Prostate gland (tissue), 2 donors: ENCODE measurements at places on chromosomes 6 and 20. TPM values are rescaled to one million over a fixed set of nuclear protein-coding genes. Genes with fewer than 3 reads are reported as not detected.

DNA sequence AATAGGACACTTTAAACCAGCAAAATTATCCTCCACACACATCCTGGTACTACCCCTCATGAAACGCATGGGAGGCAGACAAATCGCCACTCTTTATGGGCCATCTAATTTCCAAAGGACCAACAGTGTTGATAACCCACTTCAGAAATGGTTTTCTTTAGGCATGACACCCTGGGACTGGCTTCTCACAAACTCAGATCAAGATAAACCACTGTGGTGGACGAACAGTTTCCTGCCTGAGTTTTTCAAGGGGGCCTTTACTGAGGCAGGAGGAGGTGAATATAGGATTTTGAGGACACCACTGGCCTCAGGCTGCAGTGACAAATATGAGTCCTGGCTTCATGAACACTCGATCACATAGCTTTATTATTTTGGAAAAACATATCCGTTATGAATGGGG lies 26.0 kb downstream of the TRAM2 start:
- DNase-seq = no peak

The HBS1L gene
- total RNA-seq = 72.1 TPM

DNA sequence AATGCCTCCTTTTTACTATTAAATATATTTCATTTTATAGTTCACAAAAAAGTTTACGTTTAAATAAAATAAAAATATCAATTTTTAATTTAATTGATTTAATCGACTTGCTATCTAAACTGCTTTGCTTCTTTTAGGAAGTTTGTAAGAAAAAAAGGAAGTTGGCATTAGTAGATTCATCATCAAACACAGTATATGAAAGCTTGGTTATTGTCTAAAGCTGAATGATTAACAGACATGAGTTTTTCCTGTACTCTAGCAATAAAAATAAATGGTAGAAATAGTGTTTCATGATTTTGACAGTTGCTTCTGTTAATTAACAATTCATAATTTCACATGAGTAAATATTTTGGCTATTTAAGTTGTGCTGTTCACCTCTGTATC lies 1285.5 kb upstream of the GJE1 start:
- DNase-seq = no peak

- DNase-seq = peak; percentile 71
Measured at GRCh38 chr20:58892141-58892931, 39.8 kb downstream of the GNAS start.

GRCh38 chr20:50568549-50568942 lies 58.4 kb downstream of the PTPN1 start:
- DNase-seq = no peak

DNA sequence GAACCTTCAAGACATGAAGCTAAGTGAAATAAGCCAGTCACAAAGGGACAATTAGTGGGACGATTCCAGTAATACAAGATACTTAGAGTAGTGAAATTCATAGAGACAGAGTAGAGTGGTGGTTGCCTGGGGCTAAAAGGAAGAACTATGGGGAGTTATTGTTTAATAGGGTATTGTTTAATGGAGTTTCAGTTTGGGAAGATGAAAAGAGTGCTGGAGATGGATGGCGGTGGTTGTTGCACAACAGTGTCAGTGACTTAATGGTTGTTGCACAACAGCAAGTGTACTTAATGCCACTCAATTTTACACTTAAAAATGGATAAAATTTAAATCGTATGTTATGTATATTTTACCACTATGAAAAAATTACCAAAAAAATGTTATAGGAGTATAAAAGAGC lies 209.7 kb upstream of the TENT5A start:
- DNase-seq = no peak

DNA sequence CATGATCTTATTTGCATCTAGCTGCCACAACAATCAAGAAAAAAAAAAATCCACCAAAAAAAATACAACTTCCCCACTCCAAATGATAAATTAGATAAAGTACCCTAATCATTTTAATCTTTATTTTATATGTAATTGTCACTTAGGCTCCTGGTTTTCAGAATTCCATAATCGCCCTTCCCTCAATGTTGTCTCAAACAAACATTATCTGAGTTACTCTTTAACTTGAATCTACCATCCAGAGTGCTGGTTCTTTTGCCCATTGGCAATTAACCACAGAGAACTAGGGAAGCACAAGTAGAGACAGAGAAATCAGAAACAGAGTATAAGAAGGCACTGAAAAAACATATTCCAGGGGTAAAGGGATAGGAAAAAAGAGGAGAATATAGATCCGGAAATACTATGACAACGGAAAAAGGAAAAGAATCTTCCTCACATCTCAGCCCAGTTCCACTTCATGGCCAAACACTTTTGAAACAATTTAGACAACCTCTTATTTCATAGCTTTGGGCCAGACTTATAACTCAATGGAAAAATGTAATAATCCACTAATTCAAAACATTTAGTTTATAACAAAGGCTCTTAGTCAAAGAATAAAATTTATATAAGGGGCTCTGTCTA lies 861 bp upstream of the NHSL1 start:
- no peak for DNase-seq

The MAFB gene
- total RNA-seq = 34.0 TPM

The FRK gene
- total RNA-seq = 6.9 TPM

DNA sequence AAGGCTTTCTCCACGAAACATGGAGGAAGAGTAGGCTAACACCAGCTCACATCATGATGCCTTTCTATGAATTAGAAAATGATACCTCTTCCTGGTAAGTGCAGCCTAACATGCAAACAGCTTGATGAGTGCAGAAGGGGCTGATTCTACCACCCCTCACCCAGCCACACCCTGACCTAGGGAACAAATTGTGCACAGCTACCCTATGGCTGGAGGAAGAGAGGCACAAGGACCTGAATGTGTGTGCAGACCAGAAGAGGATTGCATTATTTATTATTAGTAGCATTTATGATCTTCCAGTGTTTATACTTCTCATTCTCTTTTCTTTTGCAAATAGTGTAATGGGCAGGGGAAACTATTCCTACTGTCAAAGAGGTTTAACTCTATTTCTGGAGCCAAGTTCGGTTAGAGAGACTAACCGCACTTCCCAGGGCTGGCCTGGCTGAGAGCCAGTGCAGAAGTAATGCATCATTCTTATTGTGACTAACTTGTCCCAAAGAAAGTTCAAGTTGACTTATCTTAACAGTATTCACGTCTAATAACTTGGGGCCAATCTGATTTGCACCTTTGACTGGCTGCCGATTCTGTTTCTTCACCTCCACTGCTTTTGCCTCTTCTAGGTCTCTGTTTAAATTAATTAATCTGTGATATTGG lies 237.5 kb downstream of the CD83 start:
- DNase-seq = peak; percentile 21

The KCNK16 gene
- total RNA-seq = not detected

DNA sequence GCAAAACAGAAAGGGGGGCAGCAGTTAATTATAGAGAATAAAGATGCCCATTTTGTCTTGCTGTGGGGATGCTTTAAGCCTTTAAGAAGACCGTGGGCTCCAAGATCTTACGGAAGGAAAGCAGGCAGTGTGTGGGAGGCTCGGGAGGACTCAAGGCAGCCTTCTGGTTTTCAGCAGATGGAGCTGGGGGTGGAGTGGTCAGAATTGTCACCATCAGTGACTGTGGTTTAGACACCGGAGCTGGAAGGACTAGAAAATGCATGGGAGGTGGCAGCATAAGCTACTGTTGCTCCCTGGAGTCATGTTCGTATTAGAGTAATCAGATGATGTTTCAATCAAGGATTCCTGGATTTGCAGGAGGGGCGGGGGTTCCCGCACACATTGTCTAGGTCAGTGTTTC lies 3.7 kb downstream of the PHACTR1 start:
- no peak for DNase-seq

DNA sequence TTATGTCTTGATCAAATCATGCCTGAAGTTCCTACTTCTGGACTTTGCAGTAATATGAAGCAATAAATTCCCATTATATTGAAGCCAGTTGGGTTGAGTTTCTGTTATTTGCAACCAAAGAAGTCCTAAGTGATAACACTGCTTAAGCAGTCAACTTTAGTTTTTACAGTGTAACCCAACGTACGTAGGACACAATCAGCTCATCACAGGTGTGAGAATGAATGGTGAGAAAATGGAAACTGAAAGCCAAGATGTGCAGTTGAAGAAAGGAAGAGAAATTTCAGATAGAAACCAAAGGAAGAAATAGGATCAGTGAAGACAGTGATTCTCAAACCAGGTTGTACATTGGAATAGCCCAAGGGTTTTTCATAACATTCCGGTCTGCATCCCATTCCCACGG lies 211.4 kb upstream of the ZFP64 start:
- no peak for DNase-seq

- DNase-seq = no peak
Measured at GRCh38 chr6:139205843-139206242, 71.0 kb downstream of the HECA start.

The FKBP1C gene
- total RNA-seq = not detected

- no peak for DNase-seq
Measured at GRCh38 chr6:133017581-133017980, 203.2 kb downstream of the RPS12 start.

DNA sequence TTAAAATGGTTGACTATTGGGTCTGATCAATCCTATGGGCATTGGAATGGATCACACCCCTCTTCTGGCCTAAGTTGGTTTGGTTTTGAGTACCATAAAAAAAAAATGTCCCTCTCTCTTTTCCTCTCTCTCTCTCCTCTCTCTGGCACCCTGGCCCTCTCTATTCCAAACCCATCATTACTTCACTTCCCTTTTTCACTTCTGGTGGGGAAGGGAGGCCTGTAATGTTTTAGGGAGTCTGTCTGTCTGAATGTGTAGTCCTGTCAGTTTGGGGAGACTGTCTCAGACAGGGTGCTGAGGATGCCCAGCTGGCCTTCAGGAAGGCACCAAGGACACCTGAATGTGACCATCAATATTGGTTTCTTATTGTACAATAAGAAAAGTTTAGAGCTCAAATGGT lies 165.8 kb downstream of the CD24 start:
- no peak for DNase-seq

The FAM83C gene
- total RNA-seq = 0.36 TPM

GRCh38 chr20:45874576-45874975 lies 6.5 kb upstream of the ZSWIM1 start:
- DNase-seq = no peak

The ARG1 gene
- 1.2 TPM for total RNA-seq

GRCh38 chr6:48068278-48069251 lies 42.4 kb downstream of the PTCHD4 start:
- no peak for DNase-seq

The CALHM5 gene
- total RNA-seq = 1.8 TPM

The MACROD2 gene
- total RNA-seq = 19.4 TPM

The TNFRSF6B gene
- total RNA-seq = 6.7 TPM

The CHMP4B gene
- 75.7 TPM for total RNA-seq

The HDGFL1 gene
- total RNA-seq = 14.6 TPM

- DNase-seq = no peak
Measured at GRCh38 chr6:17093686-17094085, 8.2 kb upstream of the STMND1 start.

The TREM2 gene
- 6.8 TPM for total RNA-seq

The ARID1B gene
- total RNA-seq = 99.4 TPM

The NOL4L gene
- 18.0 TPM for total RNA-seq

DNA sequence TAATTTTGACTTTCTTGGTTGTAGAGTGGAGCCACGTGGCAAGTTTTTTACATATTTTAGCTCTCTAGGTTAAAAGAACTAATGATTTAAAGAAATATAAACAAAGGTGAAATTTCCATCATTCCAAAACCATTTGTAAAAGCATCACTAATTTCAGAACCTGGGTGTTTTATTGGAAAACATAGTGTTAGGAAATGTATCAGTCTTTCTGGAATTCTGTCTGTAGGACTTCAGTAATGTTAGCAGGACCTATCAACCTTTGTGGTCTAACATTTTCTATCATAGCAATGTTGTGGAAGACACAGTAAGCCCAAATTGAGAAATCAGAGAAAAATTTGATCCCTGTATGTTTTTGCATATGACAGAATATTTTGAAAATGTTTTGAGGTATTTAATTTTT lies 28.3 kb downstream of the L3MBTL3 start:
- no peak for DNase-seq

The HLA-DQA1 gene
- total RNA-seq = 3.7 TPM

- no peak for DNase-seq
Measured at GRCh38 chr6:158648682-158649131, 1.1 kb upstream of the SYTL3 start.

DNA sequence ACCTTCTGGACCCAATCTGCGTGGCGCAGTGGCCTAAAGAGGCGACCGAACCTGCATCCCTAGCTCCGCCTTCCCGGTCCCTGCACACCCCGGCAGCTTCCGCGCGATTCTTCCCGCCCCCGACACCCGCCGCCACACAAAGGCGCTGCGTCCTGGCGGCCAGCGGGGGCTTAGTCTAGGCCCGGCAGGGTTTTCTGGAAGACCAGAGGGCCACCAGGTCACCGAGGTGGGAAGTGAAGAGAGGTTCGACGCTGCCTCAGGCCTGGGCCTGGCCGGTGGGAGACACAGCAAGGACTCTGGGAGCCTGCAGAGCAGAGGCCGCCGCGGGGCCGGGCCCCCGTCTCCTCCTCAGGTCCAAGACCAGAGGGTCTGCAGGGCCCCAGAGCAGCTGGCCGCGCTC lies 154.9 kb downstream of the OR2B2 start:
- DNase-seq = peak; percentile 30

The OPRM1 gene
- not detected for total RNA-seq

GRCh38 chr6:56047931-56048540 lies 172.6 kb upstream of the BMP5 start:
- DNase-seq = no peak

The ENPP3 gene
- total RNA-seq = 25.0 TPM

- DNase-seq = peak; percentile 77
Measured at GRCh38 chr6:12012558-12013306, 620 bp downstream of the HIVEP1 start.

DNA sequence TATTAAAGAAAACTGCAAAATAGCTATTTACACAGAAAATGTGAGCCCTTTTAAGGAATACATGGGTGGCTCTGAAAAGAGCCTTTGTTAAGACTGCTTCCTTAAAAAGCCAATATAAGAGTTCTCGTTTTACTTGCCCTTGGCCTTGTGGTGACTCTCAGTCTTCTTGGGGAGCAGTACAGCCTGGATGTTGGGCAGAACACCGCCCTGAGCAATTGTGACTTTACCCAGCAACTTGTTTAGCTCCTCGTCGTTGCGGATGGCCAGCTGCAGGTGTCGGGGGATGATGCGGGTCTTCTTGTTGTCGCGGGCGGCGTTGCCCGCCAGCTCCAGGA lies 111.5 kb downstream of the HFE start:
- no peak for DNase-seq

- DNase-seq = no peak
Measured at GRCh38 chr20:52349806-52350205, 158.2 kb upstream of the ZFP64 start.

The HM13 gene
- total RNA-seq = 99.7 TPM

GRCh38 chr20:32585011-32585585 lies at the start of gene NOL4L:
Gene NOL4L, minus strand, starts transcription at chr20:32585333. Its CDS starts 443 bp downstream, at chr20:32584890.
- no peak for DNase-seq

- no peak for DNase-seq
Measured at GRCh38 chr6:90040931-90041330, 146.7 kb downstream of the GJA10 start.
